Tibial nerve (tissue), 4 donors: ENCODE measurements at places on chromosomes 1 and 21.

GRCh38 chr1:247360116-247360898 is 28.6 kb upstream of the ZNF496 start:
- DNase-seq: peak; percentile 59

GRCh38 chr1:32929366-32929765 is 28.2 kb upstream of the TMEM54 start:
- no peak for DNase-seq

DNA sequence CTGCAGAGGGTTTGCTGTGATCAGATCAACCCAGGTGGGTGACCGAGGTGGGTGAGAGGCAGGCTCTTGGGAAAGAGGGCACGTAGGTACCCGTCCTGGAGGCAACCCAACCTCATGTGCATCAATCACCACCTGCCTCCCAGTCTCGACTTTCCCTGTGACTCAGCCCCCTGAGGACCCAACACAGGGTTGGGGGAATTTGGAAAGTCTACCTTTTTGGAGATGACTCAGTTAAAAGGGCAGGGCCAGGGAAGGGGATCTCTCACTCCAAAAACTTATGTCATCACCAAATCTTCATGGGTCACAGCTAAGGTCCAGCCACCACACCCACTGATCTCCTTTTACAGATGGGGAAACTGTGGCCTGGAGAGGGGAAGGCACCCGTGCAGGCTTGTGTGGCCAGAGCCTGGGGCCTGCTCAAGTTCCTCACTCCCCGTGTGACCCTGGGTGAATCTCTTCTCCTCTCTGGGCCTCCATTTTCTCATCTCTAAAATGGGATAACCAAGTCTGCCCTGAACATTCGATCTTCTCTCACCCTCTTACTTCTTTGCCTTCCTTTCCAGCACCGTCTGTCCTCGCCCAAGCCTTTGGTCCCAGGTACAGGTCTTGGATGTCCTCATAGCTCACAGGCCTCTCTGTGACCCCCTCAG is 34.6 kb upstream of the WNT4 start:
- no peak for DNase-seq

DNA sequence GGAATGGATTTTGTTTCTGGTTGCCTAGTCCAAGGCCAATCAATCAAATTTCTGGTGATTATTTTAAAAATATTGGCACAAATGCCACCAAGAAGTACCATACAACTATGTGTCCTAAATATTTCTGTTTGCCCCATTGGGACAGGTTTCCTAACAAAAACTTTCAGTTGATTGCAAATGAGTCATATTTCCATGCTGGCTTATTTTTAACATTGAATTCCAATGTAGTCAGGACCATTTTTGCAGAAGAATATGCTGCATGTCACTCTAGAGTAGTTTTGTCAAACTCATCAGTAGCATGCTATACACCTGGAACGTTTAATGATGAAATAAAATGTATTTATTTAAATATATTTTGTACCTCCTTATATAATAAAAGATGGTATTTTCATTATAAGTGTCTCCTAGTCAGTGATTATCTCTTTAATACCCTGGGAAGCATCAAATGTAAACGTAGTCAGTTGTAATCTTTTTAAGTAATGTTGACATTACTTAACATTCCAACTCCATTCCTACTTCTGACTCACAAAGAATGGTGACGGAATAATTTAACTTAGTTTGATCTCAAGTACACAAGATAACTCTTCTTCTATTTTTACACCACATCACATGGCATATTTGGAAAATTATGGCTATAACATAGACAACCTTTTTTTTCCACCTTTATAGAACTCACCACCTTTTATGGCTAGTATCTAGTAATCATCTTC is 39.0 kb upstream of the USH2A start:
- no peak for DNase-seq

DNA sequence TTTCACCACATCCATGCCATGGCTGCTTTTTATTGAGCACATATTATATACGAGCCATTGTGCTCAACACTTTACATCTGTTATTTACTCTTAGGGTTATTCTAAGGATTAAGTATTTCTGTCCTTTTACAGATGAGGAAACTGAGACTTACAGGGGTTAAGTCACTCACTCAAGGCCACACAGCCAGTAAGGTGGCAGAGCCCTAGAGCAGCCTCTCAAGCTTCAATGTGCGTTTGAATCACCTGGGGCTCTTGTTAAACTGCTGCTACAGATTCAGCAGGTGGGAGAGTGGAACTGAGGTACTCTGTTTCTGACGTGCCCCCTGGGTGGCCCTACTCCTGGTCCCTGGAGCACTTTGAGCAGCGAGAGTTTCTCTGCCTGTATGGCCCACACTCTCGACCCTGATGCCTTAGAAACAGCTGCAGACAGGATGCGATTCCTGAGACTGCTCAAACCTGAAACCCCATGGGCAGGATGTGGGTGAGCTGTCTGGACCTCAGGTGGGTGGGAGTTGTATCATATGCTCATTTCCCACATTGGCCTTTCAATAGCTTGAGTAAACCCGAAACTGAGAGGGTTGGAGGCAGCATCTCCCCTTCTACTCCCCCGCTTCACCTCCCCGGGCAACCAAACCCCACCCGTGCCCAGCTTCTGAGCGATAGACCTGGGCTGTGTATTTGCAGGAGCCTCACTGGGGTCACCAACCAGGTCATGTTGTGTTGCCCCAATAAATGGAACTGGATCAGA is 59.3 kb downstream of the MAN1C1 start:
- no peak for DNase-seq
